HL-60 (cell line): ENCODE measurements at places on chromosomes 3 and 15.
A peak's percentile ranks its signal among the peaks of the same experiment; 100 is the strongest.

DNA sequence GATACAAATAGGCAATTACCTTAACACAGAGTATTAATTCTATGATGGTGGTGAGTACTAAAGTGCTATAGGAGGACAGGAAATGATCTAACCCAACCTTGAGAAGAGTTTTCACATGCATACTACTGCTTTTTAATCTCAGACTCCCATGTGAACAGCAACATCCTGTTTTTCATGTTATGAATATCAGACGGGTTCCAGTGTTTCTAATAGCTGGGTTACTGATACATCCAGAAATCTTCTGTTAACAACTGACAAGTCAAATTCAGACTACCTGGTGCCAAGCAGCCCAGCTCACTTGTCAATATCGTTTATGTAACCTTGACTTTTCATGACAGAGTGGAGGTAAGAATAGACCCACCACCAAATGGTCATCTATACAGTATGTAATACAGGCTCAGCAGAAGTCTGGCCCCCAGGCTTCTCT is 220.2 kb upstream of the COL8A1 start:
- no peak for DNase-seq

- no peak for DNase-seq
These were observed 17.3 kb upstream of the RYK start for GRCh38 chr3:134267996-134268395.

DNA sequence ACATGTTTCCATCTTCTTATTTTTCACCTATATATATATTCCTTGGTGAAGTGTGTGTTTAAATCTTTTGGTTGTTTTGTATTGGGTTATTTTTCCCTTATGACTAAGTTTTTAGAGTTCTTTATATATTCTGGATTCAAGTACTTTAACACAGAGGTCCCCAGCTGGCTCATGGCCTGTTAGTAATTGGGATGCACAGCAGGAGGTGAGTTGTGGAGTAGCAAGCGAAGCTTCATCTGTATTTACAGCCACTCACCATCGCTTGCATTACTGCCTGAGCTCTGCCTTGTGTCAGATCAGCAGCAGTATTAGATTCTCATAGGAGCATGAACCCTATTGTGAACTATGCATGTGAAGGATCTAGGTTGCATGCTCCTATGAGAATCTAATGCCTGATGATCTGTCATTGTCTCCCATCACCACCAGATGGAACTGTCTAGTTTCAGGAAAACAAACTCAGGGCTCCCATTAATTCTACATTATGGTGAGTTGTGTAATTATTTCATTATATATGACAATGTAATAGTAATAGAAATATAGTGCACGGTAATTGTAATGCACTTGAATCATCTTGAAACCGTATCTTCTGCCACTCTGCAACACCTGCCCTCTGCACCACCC is 151.6 kb downstream of the RSRC1 start:
- no peak for DNase-seq

DNA sequence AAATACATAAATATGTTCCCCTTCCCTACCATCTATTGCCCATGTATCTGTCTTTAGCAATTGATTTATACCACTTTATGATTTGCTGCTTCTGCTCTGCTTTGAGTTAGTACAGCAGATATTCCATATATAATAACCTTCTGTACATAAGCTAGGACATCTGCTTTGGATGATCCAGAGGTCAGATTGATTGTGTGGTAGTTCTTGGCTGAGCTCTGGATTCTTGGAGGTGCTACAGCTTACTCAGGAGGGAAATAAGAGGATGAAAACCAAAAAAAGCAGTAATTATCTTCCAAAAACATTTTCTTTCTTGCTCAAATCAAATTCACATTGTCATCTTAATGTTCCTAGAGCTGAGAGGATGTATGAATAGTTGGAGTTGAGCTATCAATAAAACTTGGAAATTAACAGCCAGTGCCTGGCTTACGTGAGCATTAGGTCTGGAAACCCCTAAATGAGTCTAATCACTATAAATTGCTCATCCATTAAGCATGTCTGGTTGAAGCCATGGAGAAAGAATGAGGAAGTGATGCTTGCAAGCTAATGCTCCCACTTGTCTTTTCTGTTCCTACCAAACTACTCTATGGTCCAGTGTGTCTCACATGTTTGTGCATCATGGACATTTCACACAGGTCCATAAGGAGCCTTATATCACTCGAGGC is 36.3 kb upstream of the TMEM42 start:
- DNase-seq, result no peak

DNA sequence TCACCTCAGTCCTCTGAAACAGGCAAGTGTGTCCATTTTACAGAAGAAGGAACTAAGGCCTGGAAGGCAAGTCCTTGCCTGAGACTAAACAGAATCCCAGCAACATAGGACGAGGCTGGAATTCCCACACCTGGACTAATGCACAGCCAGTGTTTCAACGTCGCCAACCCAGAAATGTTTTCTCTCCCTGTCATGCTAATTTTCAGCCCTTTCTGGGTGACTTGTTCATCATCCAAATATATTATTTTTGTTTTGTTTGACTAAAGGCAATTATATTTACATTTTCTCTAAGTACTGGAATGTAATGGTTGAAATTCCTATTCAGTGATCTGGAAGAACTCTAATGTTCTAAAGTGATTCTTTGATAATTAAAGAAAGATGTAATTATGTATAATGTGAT is 51.8 kb downstream of the BTD start:
- no peak for DNase-seq

GRCh38 chr3:8518138-8518537 is 16.5 kb downstream of the LMCD1 start:
- no peak for DNase-seq

DNA sequence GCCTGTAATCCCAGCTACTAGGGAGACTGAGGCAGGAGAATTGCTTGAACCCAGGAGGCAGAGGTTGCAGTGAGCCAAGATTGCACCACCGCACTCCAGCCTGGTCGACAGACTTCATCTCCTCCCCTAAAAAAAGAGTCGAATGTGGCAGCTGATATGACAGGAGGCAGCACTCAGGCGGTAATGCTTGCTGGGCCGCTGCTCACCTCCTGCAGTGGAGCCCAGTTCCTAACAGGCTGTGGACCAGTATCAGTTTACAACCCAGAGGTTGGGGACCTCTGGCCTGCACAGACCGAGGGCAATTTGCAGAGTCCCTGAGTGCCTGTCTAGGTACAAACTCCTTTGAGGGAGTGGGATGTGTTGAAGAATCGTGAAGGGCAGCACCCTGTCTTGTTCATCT is 136.2 kb downstream of the SMAD6 start:
- DNase-seq, result no peak

- peak; percentile 96 for DNase-seq
These were observed 30.4 kb downstream of the SLC51A start for GRCh38 chr3:196246612-196247308.

DNA sequence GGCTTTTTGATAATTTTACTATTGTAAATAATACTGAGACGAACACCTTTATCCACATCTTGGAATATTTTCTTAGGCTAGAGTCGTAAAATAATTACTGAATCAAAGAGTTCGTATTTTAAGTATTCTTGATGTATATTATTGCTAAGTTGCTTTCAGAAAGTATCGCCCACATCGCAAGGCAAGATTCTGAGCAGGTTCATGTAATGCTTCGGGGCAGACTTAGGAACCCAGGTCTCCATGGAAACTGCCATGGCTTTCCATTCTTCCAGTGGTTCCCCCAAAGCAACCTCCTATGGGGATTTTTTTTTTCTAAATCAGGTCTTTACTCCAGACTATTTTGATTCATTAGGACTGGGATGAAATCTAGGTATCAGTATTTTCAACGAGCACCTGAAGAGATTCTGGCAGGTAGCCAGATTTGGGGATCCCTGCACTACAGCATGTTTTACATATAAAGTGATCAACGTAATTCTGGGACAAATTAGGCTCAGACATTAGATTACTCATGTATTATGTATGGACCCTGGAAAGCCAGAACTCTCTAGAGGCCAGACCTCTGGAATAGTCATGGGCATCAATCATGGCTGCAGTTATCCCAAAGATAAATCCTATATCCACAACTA is 86.5 kb downstream of the B3GNT5 start:
- no peak for DNase-seq

GRCh38 chr15:87549296-87549695 is 707.2 kb downstream of the NTRK3 start:
- no peak for DNase-seq

DNA sequence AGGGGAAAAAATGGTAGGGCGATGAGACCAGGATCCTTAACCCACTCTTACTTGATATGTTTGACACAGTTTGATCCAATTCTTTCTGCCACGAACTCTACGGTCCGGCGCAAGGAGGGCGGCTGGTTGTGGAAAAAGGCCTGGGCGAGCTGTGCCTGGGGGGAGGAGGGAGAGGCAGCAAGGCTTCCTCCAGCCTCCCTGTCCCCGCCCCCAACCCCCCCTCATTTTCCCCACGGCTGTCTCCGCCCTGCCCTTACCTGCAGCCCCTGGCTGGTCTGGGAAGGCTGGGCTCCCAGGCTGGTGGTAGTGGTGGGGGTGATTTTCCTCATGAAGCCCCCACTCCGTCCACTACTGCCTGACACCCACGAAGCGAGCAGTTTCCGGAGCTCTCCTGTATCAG is 8.0 kb downstream of the CDAN1 start:
- no peak for DNase-seq

DNA sequence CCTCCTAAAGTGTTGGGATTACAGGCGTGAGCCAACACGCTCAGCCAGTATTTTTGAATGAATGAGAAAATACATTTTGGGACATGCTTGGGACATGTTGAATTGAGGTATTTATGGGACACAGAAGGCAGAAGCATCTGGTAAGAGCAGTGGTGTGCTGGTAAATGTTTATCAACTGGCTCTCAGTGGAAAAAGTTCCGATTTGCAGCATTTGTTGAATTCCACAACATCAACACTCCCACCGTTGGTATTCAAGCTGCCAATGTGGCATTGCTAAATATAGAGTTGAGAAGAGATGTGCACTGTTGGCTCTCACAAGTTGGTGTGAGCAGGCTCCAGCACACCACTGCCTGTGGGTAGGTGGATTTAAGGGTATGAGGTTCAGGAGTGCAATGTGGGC is 35.8 kb upstream of the LRRFIP2 start:
- no peak for DNase-seq
